ENCODE measurements at places on chromosomes 6 and 20.

DNA sequence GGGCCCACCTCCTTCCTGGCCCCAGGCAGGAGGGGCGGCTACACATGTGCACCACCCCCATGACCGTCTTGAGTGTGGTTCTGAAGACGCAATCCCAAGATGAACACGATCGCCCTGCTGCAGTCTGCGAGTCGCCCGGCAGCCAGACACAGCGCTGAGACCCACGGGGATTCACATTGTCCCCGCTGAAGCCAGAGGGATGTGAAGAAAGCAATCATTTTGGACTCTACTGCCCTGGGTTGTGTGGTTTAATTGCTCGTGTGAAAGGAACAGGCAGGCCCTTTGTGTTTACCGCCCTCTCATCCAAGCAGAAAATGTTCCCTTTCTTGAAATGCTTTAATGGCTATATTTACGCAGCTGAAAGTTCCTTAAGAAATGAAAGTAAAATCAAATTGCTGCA lies 279.5 kb downstream of the TAF4 start:
- DNase-seq = no peak

DNA sequence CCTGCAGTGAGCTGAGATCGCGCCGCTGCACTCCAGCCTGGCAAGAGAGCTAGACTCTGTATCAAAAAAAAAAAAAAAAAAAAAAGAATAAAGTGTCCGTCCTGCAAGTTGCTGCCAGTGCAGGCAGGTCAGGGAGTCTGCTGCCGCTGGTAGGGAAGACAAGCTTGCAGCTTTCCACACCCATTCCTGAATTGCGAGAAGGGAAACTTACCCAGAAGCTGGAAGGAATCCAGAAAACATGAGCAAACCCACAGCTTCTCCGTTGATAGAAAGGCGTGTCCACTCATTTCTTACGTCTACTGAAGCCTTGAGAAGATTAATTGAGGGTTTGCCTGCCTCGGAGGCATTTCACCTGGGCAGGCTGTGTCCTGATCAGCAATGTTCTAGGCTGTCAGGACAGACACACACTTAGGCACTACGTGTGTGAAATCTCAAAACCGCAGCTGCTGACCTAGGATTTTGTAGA lies 61.6 kb upstream of the DSP start:
- DNase-seq = no peak

DNA sequence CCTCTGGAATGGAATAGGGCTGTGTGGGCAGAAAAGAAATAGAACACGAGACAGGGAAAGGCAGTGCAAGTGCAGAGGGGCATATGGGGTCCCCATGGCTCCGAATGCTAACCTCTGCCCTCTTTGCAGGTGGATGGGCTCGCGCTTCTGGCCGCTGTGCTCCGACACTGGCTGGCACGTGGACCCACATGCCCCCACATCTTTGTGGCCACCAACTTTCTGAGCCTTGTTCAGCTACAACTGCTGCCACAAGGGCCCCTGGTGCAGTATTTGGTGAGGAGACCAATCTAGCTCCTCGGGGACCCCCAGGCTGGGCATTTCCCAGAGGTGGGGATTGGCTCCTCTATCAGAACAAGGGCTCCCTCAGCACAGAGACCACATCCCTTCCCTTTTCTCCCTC lies 1.1 kb upstream of the SAPCD1 start:
- DNase-seq = no peak

DNA sequence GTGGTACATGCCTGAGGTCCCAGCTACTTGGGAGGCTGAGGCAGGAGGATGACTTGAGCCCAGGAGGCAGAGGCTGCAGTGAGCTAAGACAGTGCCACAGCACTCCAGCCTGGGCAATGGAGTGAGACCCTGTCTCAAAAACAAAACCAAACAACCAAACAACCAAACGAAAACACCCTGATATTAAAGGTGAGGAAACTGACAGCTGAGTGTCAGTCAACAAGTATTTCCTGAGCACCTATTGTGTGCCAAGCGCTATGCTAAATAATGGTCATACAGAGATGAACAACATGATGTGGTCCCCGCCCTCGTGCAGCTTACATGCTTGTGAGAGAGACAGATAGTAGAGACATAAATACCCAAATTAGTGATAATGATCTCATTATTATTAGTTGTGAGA lies 1.9 kb upstream of the TULP1 start:
- DNase-seq = no peak

DNA sequence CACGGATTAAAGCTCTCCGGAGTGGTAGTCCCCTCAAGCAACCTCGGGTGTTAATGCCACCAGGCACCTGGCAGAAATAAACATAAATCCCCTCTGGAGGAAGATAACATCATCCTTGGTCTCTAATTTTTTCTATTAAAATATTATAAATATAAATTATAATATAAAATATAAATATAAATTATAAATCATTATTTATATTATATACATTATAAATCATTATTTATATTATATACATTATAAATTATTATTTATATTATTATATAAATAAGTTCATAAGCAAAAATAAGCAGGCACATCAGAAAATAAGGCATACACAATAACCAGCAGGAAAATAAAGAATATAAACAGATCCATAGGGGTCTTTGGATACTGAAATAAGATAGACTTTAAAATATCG lies 39.2 kb downstream of the GABRR2 start:
- no peak for DNase-seq

- DNase-seq = no peak
These were observed 703.8 kb downstream of the RFPL4B start for GRCh38 chr6:113050979-113051378.

GRCh38 chr6:111691345-111692225 lies 85.9 kb upstream of the TRAF3IP2 start:
- DNase-seq = no peak

DNA sequence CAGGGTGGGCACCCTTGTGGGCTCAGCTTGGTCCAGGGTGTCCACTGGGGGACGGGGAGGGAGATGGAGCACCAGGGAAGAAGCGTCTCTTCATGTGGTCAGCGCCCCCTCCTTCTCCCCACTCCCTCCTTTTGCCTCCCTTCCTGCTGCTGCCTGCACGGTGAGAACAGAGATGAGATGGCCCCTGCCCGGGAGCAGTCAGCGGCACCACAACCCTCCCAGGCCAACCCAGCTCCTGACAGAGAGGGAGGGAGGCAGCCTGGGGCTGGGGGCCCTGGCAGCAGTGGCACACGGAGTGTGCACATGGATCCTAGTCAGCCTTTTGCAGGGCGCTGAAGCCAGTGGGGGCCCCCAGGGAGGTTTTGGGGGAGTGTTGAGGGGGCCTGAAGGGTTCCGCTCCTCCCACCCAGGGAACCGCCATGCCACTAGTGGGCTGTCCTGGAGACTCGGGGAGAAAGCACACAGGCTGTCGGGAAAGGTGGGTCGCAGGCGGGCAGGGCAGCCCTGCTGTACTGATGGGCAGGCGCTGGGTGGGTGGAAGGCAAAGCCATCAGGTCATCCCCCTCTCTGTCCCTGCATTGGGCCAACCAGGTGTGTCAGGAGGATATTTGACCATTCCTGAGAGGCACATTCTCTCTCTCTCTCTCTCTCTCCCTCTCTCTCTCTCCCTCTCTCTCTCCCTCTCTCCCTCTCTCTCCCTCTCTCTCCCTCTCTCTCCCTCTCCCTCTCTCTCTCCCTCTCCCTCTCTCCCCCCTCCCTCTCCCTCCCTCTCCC lies 94.3 kb upstream of the BHLHE23 start:
- no peak for DNase-seq

- DNase-seq = no peak
These were observed 70.6 kb downstream of the MTHFD1L start for GRCh38 chr6:150936021-150936555.

DNA sequence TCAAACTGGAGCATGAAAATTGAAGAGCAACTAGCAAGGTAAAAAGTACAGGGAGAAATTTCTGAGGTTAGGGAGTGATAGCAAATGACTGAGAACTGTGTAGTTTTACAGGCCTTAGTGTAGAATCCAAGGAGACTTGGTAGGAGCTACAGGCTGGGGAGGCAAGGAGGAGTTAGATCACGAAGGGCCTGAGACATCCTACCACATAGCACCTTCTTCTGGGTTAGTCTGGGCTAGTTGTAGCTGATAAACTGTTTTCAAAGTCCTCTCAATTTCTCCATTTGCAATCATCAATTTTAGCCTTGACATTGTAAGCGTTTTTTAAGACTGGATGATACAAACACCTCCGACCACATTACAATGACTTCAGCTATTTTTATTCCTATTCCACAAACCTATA lies 209.7 kb downstream of the TMEM200A start:
- DNase-seq = no peak

GRCh38 chr6:143160439-143161220 lies 99.9 kb downstream of the AIG1 start:
- DNase-seq = no peak

Measured in activated CD4-positive, alpha-beta T cell treated with anti-CD3 and anti-CD28 coated beads, Interleukin-10, Interleukin-2, amounts not matched to agents 100 ng/mL and 50 ng/mL, durations not matched to agents 16 hours and 8 hours (primary cell).